ENCODE measurements at places on chromosomes 3 and 15.

- H3K4me1 ChIP-seq, result peaks cover 41% of the 10 kb centered on the region
- H3K4me3 ChIP-seq, result peak overlapping the region; percentile 61
- no peaks in the 10 kb centered on the region for H3K27me3 ChIP-seq
- H3K36me3 ChIP-seq, result peaks cover 60% of the 10 kb centered on the region
These were observed 3.2 kb downstream of the ZXDC start for GRCh38 chr3:126472277-126473006.

GRCh38 chr3:168325684-168326083 lies 230.0 kb upstream of the GOLIM4 start:
- no peaks in the 10 kb centered on the region for H3K4me1 ChIP-seq
- DNase-seq, result no peak
- no peaks in the 10 kb centered on the region for H3K36me3 ChIP-seq
- H3K4me3 ChIP-seq, result no peak overlapping the region
- H3K27me3 ChIP-seq, result no peaks in the 10 kb centered on the region

DNA sequence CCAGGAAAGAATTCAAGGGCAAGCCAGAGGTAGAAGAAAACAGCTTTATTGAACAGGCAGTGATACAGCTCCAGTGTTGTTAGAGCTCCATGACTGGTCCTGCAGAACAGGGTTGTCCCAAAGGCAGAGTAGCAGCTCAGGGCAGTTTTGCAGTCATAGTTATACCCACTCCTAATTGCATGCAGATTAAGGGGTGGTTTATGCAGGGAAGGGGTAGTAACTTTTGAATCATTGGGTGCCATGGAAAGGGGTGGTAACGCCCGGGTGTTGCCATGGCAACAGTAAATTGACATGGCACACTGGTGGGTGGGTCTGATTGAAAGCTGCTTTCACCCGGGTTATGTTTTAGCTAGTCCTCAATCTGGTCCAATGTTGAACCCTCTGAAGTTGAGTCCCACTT lies 9.7 kb upstream of the RAB6B start:
- peaks cover 21% of the 10 kb centered on the region for H3K27me3 ChIP-seq
- H3K36me3 ChIP-seq, result no peaks in the 10 kb centered on the region
- no peaks in the 10 kb centered on the region for H3K4me1 ChIP-seq
- no peak overlapping the region for H3K4me3 ChIP-seq

DNA sequence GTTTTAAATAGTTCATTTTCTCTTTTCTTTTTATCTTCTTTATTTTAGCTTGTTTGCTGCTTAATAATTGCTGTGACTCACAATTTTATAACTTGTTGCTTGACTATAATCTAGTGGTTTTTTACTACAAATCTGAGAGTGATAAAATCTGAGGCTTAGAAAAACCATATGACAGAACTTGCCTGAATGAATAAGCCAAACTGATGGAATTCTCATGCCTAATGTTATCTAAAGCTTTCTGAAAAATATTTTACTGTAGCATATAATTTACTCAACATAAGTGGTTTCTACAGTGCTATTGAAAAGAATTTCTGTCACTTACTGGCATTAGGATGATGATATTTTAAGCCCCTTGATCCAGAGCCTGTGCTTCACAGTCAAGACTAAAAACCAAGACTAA lies 175.1 kb downstream of the VGLL3 start:
- no peak overlapping the region for H3K4me3 ChIP-seq
- DNase-seq, result no peak
- H3K36me3 ChIP-seq, result no peaks in the 10 kb centered on the region
- H3K4me1 ChIP-seq, result no peaks in the 10 kb centered on the region
- H3K27ac ChIP-seq, result no peak overlapping the region
- H3K27me3 ChIP-seq, result no peaks in the 10 kb centered on the region

DNA sequence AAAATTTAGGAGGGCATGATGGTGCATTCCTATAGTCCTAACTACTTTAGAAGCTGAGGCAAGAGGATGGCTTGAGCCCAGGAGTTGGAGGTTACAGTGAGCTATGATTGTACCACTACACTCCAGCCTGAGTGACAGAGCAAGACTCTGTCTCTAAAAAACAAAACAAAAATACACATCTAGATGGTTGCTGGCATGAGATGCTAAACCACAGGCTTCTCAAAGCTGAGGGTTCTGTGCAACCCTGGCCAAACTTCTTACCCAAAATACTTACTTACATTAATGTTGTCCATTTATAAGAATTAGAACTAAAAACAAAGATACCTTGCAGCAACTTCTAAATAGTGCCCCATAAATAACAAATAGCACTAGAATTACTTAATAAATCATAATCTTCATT lies 14.3 kb upstream of the ARHGEF3 start:
- H3K4me1 ChIP-seq, result peaks cover 4% of the 10 kb centered on the region
- H3K27me3 ChIP-seq, result peaks cover 4% of the 10 kb centered on the region
- H3K4me3 ChIP-seq, result no peak overlapping the region
- DNase-seq, result no peak
- H3K36me3 ChIP-seq, result no peaks in the 10 kb centered on the region

GRCh38 chr3:14140668-14141067 lies 15.8 kb downstream of the TMEM43 start:
- H3K27me3 ChIP-seq, result no peaks in the 10 kb centered on the region
- H3K4me3 ChIP-seq, result no peak overlapping the region
- DNase-seq, result no peak
- no peak overlapping the region for H3K27ac ChIP-seq

GRCh38 chr3:187963003-187963676 lies 190.8 kb upstream of the LPP start:
- no peak overlapping the region for H3K27ac ChIP-seq
- no peak overlapping the region for H3K4me3 ChIP-seq
- no peak for DNase-seq
- H3K36me3 ChIP-seq, result no peaks in the 10 kb centered on the region

DNA sequence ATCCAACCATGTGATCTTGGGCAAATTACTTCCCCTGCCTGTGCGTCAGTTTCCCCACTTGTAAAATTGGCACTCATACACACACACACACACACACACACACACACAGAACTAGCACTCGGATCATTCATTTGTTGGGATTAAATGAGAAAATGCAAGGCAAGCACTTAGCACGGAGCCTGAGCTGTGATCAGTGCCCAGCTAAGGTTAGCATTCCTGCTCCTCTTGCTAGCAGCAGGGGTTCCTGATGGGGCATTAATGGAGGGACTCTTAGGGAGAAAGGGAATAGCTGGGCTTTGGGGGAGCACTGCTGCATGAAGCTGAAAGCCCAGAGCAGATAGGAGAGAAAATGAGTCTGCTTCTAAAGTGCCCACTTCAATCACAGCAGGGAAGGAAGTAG lies 187.7 kb upstream of the C2CD4B start:
- no peaks in the 10 kb centered on the region for H3K36me3 ChIP-seq
- no peaks in the 10 kb centered on the region for H3K4me1 ChIP-seq
- H3K27me3 ChIP-seq, result peaks cover 11% of the 10 kb centered on the region
- H3K4me3 ChIP-seq, result no peak overlapping the region
- DNase-seq, result no peak

DNA sequence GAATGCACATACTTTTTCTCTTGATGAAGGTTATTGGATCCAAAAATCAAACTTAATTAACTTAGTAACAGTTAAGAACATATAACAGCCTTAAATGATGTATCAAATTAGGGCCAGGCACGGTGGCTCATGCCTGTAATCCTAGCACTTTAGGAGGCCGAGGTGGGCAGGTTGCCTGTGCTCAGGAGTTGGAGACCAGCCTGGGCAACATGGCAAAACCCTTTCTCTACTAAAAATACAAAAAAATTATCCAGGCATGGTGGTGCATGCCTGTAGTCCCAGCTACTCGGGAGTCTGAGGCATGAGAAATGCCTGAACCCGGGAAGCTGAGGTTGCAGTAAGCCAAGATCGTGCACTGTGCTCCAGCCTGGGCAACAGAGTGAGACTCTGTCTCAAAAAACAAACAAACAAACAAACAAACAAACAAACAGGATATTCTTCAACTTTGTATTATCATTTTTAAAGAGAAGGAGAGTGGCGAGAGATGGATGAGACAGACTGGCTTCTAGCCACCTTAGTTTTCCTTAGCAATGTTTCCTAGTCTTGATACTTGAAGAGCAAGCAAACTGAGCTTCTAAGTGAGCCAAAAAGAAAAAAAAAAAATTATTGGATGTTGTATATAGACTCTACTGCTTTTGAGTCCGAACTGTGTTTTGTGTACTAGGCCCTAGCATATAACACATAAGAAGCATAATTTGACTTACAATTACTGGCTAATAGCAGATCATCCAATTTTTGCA lies 13.8 kb downstream of the SPRED1 start:
- H3K27me3 ChIP-seq, result no peaks in the 10 kb centered on the region
- no peaks in the 10 kb centered on the region for H3K4me1 ChIP-seq
- no peak overlapping the region for H3K4me3 ChIP-seq
- no peaks in the 10 kb centered on the region for H3K36me3 ChIP-seq
